ENCODE measurements at places on chromosomes 11 and 22.

- no peak for DNase-seq
These were observed 38.2 kb upstream of the NARS2 start for GRCh38 chr11:78612721-78613377.

GRCh38 chr11:95219599-95219998 lies 11.4 kb downstream of the SESN3 start:
- no peak for DNase-seq

GRCh38 chr22:37739611-37740049 lies 42.8 kb downstream of the TRIOBP start:
- DNase-seq: no peak

- DNase-seq: no peak
These were observed 379.3 kb downstream of the OPCML start for GRCh38 chr11:133153031-133153430.
